Left kidney (tissue), 8 donors: ENCODE measurements at places on chromosomes 3 and 15.

DNA sequence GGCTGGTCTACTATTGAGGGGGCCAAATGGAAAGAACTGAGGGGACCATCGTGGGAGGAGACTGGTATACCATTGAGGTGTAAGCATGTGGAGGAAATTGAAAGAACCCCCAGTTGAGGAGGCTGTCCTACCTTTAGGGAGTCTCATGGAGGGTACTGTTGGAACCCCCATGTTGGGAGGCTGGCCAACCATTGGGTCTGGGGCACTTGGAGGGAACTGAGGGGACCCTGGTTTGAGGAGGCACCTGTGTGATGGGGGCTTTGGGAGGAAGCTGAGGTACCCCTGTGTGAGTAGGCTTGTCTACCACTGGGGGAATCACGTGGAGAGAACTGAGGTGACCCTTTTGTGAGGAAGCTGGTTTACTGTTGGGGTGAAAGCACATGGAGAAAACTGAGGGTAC lies 157.5 kb downstream of the FBLN2 start:
- no peak for DNase-seq

GRCh38 chr15:33204087-33204486 lies 9.6 kb upstream of the FMN1 start:
- no peak for DNase-seq

- no peak for DNase-seq
Observed at GRCh38 chr3:194383276-194383940, 13.9 kb upstream of the LRRC15 start.

DNA sequence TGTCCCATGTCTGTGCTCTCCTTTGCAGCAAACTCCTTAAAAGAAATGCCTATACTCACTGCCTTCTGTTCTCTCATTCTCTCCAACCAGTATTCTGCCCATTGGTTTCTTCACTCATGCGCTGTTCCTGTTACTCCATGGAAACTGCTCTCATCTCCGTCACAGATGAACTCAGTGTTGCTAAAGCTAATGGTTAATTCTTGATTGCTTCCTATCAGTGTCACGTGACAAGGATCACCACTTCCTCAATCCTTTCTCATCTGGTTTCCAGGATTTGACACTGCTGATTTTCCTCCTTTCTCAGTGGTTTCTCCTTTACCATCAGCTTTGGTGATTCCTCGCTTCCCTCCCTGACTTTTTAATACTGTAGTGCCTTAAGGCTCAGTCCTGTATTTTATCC lies 2.6 kb downstream of the DPH3 start:
- DNase-seq, result no peak

- no peak for DNase-seq
Observed at GRCh38 chr3:184459355-184459754, 79.5 kb downstream of the CHRD start.

GRCh38 chr3:194985031-194985578 lies 285.9 kb downstream of the XXYLT1 start:
- DNase-seq, result peak; percentile 42
